ENCODE measurements at places on chromosomes 2 and 18.

DNA sequence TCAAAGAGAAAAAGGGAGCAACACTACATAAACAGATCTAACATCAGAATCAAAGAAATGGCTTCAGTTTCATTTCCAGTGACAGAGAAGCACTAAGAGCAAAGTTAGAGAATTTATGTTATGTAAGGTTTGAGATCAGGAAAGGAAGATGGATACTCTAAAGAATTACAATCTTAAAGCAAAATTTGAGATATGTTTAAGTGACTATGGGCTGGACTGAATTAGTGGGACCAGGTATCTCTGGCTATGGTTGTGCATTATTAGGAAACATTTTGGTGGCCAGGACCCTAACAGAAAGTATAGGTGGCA, 208.2 kb downstream of the CCDC178 start:
- DNase-seq: no peak

GRCh38 chr2:191836853-191837769, 9.8 kb downstream of the CAVIN2 start:
- peak; percentile 85 for DNase-seq

DNA sequence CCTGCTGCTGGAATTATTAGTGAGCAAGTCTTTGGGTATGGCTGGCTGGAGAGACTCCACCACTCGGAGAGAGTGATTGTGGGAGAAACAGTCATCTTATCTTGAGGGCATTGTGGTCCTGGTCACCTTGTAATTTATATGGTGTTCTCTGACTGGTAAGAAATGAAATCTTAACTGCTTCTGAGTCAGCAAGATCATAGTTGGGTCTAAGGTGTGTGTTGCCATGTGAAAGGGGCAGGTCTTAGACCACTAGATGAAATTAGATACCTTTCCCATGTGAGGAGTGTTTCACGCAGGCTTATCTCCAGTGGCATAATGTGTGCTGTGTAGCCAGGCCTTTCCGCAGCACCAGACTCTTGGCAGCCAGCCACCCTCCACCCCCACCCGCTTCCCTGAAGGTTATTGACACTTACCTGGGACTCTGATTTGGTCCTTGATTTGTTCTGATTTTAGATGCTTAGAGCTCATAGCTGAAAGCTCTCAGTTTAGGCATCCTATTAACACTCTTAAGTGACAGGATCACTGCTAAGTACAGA, 7.7 kb downstream of the MAPRE3 start:
- DNase-seq: no peak

GRCh38 chr2:118913803-118914645, 28.0 kb upstream of the MARCO start:
- DNase-seq: peak; percentile 6

- DNase-seq: no peak
These were observed 22.3 kb downstream of the ADCYAP1 start for GRCh38 chr18:926946-927345.

- no peak for DNase-seq
These were observed 146.8 kb upstream of the SMAD2 start for GRCh38 chr18:48077291-48077690.

GRCh38 chr2:100104718-100105677, 37.4 kb downstream of the AFF3 start:
- no peak for DNase-seq

DNA sequence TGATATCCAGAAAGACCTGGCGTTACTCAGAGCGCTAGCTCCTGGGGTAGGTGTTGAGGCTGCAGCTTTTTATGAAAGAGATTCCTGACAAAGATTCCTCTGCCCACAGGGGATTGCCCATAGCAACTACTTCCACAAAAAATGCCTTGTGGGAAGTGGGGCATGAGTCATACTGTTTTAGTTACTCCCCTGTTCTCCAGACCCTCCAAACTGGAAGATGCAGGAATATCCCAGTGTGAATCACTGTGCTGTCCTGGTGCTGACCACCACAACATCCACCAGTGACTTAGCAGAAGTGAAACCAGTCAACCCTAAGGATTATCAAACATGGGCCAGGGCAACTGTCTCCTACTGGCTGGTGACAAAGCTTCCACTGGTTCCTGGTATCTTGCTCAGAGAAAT, 61.8 kb downstream of the CDH2 start:
- DNase-seq: no peak

DNA sequence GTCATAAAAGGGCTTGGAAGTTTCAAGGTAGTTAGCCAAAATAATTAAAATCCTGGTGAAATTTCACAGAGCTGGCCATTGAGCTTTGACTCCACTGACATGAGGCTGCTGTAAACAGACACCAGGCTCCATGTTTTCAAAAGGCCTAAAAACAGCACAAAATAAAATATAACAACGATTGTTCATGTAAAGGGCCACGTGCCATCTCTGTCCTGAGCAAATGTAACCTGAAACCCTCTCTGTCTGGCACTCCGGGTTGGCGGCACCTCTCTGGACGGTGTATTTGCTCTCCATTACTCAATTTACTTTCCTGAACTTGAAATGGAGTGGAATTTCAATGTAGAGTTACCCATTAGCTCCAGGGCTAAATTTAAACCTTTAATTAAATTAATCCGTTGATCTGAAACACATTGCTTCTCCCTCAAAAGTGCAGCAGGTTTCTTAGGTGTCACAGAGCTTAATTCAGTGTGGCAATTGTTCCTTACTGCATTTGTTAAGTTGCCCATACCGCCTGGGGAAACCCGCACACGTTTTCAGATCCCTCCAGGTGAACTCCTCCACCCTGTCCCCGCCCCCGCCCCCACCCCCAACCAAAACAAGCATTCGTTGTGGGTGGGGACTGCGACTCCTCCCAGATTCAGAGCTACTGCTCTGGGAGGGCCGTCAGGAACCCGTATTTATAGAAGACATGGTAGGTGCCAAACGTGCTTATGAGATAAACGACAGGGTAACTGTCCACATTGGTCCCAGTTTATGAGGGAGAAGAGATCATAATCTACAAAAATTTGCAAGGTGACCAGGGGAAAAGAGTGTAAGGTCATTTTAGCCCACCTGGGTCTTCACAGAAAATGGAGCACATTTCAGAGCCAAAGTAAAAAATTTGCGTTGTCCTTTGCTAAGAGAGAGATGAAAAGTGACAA, 1.2 kb upstream of the CABLES1 start:
- DNase-seq: peak; percentile 25

DNA sequence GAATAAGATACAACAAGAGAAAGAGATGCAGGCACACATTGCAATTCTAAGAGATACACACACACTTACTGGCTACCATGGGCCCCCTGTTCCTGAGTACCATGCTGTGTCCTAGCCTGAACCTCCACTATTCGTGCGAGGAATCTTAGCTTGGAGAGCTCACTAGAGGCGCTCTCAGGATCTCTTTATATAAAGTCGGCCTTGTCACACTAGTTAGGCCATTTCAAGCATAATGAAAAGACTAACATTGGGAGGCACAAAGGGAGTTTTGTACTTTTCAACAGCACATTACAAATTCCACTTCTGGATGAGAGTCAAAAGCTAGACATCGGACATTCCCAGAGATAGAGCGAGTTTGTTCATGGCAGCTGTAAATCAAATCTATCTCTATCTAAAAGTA, 365.2 kb downstream of the DSEL start:
- DNase-seq: no peak

DNA sequence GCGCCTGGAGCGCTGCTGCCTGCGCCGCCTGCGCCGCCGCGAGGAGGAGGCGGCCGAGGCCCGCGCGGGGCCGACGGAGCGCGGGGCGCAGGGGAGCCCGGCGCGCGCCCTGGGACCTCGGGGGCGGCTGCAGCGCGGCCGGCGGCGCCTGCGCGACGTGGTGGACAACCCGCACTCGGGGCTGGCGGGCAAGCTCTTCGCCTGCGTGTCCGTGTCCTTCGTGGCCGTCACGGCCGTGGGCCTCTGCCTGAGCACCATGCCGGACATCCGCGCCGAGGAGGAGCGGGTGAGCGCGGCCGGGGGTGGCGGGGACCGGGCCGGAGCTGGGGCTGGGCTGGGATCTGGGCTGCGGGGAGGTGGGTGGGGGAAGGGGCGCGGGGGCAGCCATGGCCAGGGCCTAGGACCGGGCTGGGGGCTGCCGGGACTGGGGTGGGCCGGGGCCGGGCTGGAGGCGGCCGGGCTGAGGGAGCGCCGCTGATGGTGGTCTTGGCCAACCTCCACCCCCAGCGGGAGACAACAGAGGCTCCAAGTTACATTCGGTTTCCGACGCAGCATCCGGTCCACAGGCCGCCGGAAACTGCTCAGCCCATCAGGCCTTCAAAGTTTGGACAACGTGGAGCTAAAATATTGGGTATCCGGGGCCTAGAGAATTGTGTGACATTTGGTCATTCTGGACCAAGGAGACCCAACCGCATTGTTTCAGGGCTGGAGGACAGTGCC, 66.4 kb downstream of the KCNG2 start:
- no peak for DNase-seq

DNA sequence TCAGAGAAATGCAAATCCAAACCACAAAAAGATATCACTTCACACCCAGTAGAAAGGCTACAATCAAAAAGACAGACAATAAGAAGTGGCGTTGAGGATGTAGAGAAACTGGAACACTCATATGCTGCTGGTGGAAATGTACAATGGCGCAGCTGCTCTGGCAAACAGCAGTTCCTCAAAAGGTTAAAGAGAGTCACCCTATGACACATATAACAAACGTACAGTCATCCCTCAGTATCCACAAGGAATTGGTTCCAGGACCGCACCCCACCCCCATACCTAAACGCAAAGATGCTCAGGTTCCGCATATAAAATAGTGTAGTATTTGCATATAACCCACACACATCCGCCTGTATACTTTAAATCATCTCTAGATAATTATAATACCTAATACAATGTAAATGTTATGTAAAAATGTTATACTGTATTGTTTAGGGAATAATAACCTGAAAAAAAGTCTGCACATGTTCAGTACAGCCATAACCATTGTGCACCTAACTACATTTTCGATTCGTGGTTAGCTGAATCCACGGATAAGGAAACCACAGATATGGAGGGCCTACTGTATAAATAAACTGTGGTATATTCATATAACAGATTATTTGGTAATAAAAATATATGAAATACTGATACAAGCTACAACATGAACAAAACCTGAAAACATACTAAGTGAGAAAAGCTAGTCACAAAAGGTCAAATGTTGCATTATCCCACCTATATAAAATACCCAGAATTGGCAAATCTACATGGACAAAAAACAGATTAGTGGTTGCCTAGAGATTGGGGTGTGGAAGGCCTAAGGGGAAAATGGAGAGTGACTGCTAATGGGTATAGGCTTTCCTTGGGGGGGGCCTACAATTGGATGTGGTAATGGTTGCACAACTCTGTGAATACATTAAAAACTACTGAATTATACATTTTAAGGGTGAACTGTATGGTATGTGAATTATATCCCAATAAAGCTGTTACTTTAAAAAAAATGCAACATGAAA, 37.5 kb downstream of the UXS1 start:
- DNase-seq: no peak

GRCh38 chr18:49723648-49724180, 89.6 kb downstream of the ACAA2 start:
- no peak for DNase-seq

DNA sequence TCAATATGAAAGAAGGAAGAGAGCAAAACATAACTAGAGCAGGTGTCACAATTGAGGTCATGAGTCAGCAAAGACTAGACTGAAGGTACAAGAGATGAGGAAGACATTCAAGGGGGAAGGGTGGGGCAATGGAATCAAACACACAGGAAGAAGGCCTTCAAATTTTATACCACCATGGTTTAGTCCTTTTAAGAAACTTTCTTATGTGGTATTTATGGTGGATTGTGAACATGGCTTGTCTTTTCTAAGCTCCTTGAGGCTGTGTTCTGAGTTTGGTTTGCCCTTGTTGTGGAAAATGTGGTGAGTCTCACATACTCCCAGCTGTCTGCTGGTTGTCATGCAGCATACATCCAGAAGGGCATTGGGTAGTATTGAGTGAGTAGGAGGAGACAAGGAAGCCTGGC, 62.1 kb downstream of the NABP1 start:
- DNase-seq: no peak

DNA sequence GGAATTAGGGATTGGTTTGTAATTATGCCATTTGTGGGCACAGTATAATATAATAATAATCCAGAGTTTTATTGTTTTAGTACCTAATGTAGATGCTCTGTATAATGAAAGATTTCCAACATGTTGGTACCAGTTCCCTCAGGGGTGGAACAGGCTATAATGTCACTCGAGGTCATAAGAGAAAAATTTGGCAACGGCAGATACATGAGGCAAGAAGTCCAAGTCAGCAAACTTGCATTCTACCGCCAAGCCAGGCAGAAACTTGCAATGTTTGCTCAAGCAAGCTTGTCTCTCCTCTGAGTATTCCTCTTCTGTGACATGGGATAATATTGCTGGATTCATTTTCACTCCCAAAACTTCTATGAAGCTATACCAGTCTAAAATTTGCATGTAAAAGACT, 520.0 kb upstream of the SALL3 start:
- DNase-seq: no peak

- DNase-seq: no peak
These were observed 38.8 kb downstream of the MAPRE2 start for GRCh38 chr18:35080058-35080457.

Measured in Kasumi-1 (cell line).